ENCODE measurements at places on chromosomes 5 and 9.

DNA sequence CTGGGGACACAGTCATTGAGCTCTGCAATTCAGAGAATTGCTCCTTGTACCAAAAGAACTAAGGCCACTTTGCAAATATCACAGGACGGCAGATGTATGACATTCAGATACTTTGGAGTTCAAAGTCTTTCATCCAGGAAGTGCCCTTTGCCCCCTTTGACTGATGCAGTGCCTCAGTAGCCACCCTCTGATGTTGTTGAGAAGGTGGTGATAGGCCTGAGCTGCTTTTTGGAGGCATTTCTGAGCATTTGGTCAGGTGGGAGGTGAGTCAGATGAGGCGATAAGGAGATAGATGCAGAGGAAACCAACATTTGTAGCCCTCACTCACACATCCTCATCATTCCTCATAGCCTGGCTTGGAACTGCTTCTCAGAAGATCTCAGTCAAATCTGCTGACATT, 63.4 kb downstream of the ANGPTL2 start:
- no peak for DNase-seq

GRCh38 chr5:15027764-15028163, 156.2 kb upstream of the ANKH start:
- no peak for DNase-seq

DNA sequence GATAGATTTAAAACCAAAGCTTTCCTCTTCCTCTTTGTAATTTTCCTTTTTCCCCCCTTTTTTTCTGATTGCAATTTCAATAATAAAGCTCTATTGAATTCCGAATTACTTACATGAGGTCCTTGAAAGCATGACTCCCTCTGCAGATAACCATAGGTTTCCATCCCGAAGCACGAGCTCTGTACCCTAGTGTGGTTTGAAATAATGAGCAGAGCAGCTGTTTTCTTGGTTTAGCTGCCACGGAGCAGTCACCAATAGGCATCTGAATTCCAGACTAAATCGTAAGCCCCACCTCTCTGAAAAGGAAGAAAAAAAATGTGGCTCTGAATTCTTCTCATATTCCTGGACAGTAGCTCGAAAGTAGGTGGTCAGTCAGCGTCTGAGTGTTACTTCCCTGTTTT, 18.5 kb upstream of the GNE start:
- DNase-seq, result no peak

DNA sequence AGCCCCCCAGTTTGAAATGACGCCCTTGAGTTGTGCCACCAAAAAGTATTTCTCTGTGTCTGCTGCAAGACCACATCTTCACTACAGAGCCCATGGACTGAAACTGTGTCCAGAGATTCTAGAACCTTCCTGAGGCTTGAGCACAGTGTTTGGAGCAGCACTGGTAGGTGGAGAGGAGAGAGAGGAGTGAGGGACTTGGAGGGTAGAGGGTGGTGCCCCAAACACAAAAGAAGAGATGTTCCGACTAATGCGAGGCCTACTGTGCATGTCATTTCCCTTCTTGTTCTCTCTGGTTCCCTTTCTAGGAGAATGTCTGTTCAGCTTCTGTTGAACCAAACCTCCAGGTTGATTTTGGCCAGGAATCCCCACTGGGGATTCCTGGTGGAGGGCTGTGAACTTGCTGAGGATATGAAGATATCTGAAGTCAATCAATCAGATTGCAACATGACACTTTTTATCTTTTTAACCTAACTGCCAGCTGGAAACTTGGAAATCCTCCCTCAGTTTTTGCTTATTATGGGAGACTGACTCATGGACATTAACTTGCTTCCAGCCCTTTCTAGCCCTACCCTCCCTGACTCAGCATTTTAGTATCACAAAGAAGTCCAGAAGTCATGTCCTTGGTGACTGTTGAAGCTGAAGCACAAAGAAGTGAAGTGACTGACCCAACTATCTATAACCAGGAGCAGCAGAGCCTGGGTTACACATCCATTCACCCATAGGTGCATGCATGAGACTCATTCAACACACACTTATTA, 154.5 kb downstream of the NR3C1 start:
- no peak for DNase-seq

DNA sequence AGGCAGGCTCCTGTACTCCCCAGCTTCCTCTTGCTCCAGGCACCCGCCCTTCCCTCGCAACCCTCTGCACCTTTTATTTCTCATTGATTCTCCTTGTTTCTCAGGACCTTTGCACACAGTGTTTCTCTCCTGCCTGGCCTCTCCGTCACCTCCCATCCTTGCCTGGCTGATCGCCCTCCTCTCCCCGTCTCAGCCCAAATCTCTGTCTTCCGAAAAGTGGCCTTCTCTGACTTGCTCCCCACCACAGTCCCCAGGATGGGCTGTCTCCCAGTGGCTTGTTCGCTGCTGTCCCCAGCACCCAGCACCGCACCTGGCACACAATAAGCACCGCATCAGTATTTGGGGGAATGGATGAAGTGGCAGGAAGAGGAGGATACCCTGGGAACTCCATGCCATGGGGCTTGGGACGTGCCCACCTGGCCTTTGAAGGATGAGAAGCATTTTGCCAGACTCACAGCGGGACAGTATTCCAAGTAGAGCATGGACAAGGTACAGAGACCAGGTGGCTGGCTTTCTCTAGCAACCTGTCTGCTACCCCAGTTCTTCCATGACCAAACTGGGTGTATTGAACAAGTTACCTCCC, 62.5 kb downstream of the LMX1B start:
- DNase-seq, result no peak

- no peak for DNase-seq
Observed at GRCh38 chr5:124394700-124395245, 351.7 kb downstream of the ZNF608 start.

DNA sequence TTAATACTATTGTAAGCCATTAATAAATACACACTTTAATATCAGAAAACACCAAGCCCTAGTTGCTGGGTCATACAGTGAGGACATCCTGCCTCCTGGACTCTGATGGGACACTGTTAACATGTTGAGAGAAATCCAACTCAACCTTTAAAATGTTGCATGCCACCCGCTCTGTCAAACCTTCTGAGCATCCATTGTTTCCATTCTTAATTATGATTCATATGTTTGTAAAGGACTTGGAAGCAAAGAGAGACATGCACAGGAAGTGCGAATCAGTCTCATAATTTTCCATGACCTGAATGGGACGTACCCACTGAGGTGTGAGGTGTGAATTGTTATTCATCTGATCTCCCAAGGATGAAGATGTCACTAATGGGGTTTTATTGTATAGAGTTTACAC, 186.4 kb downstream of the CAAP1 start:
- no peak for DNase-seq

- no peak for DNase-seq
Observed at GRCh38 chr5:97475847-97476246, 292.8 kb upstream of the RIOK2 start.

DNA sequence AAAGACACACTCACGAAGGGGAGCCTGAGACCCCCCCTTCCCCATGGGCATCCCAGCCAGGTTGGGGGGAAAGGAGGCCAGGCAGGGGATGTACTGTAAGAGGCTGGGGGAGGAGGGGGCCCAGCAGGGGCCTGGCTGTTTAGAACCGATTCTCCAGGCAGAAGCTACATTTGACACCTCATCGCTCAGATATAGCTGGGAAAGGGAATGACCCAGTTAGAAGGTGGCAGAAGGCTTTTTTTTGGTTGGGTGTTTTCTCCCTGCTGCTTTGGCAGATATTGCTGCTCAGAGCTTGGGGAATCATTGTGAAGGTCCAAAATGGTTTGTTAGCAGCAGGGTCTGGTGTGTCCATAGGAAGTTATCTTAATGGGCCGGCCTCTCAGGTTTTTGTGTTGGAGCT, 6.0 kb downstream of the CDX1 start:
- no peak for DNase-seq

DNA sequence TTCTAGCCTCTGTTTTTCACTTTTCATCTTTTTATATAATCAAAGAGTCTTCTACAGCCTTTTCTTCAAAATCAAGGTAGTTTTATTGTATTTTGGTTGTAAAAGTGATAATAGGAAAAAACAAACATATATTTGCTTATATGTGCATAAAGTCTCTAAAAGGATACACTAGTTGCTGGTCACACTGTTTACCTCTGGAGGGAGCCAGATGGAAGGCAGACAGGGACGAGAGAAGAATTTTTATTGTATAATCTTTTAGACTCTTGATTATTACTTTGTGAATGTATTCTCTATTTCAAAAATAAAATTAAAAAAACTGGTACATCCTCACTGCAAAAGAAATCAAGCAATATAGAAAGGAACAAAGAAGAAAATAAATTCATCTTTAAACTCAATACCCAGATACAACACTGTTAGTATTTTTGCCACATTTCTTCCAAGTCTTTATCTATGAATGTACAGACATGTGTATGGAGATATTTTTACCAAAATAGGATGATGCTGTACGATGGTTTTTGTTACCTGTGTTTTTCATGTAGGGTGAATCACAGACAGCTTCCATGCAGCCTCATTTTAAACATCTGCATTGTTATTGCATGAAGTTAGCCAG, 6.1 kb upstream of the RNF183 start:
- DNase-seq, result no peak

DNA sequence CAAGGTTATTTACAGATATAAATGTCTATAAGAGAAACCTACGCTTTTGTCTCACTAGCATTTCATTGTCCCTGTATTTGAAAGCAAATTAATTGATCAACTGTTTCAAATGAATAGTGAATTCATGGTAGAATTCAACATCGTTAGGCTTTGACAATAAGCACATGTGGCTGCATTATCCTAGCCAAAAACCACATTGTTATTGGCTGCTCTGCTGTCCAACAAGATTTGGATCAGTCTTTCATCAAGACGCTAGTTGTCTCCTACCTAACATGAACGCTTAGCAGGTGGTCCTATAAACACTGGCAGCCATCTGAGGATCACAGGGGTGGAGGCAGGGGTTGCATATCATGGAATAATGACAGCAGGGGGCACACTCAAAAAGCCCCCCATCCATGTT, 455.0 kb downstream of the CTNND2 start:
- no peak for DNase-seq

- DNase-seq, result no peak
Observed at GRCh38 chr9:72349240-72349639, 15.8 kb downstream of the ZFAND5 start.

GRCh38 chr5:21807953-21808352, 1045.2 kb downstream of the CDH12 start:
- DNase-seq, result no peak

DNA sequence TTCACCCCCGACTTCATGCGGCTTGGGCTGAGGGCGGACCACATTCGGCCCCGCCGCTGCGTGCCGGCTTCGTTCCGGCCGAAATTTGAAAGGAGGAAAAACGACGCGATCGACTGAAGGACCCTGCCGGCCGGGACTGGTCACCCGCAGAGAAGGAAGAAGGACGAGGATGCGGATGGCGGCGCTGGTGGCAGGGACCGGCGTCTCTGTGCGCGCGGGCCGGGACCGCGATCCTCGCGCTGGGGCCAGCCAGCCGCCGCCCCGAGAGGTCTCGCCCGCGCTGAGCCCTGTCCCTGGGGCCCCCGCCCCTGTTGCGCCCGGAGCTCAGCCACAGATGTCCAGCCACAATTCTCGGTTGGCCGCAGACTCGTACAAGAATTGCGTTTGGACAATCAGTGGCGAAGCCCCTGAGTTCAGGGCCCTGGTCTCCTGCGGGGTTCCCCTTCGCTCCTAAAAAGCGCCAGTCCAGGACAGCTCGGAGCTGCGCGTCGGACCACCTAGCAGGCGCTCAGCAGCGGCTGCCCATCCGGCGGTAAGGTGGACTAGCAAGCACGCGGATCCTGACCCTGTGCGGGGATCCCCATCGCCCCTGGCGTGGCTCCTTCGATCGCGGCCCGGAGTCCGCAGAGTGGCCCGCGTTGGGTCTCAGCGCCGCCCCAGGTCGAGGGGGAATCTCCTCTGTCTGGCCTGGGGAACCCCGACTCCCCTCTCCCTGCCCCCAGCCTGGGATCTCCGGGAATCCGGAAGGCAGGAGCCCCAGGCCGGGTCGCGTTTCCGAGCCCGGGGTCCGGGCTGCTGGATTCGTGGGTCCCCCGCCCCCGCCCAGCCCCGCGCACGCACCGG, 21.3 kb downstream of the URM1 start:
- DNase-seq, result no peak

GRCh38 chr5:160390787-160391696, 8.8 kb downstream of the FAM200C start:
- DNase-seq, result no peak

Data from stimulated activated CD4-positive, alpha-beta T cell treated with anti-CD3 and anti-CD28 coated beads, Interleukin-12 subunit alpha, Interleukin-12 subunit beta, amount 100 ng/mL, for 24 hours (primary cell).